ENCODE measurements at places on chromosomes 7 and 10.

DNA sequence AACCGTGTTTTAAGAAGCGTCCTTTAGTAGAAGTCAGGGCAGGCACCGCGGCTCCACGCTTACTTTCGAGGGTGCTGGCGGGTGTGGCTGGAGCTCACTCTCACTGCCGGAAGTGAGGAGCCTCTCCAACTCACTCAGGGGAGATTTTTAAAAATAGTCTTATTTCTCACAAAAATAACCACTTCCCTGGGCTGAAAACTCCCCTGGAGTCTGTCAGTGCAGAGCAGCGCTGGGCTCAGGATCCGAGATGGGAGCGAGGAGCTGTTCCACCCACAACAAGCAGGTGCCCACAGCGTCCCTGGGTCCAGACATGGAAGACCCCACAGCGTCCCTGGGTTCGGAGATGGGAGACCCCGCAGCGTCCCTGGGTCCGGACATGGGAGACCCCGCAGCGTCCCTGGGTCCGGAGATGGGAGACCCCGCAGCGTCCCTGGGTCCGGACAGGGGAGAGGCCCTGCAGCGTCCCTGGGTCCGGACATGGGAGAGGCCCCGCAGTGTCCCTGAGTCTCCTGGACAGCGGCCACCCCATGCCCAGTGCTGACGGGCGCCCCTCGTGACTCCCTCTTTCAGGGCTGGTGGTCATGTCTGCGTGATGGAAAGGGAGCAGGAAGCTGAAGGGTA lies 51.2 kb downstream of the VIPR2 start:
- DNase-seq, result no peak

DNA sequence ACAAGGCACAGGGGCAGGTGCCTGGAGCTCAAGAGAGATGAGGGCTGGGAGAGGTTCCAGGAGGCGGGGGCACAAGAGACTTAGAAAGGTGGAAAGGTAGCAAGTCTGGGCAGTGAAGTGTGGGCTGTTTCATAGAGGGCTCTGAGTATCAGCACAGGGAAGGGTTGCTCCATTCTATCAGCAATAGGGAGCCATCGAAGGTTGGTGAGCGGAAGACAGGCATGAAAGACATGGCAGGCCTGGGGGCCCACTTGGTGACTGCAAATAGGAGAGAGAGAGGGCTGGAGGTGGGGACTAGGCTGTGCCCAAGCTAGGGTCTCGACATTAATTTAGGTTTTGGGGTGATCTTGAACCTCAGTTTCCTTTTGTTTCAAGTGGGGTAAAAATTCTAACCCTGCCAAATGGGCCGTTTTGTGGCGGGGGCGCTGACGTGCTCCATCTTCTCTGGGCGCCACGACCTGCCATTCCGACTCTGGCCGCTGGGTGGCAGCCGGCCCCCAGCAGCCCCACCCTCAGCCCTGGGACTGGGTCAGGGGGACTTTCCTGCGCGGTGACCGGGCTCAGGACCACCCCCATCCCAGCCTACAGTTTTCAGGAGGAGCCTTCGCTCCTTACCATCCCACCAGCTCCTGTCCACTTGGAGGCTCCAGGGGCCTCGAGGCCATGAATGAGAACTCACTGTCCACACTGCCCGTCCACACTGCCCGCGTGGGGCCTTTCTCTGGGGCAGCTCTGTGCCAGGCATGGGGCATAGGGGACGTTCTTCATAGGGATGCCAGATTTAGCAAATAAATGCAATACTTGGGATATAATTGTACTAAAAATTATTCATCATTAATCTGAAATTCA lies 37.2 kb upstream of the PCBD1 start:
- DNase-seq, result peak; percentile 11

- DNase-seq, result no peak
Measured at GRCh38 chr10:34650156-34650555, 164.9 kb downstream of the PARD3 start.

- no peak for DNase-seq
Measured at GRCh38 chr10:101602761-101603398, 14.8 kb downstream of the DPCD start.

DNA sequence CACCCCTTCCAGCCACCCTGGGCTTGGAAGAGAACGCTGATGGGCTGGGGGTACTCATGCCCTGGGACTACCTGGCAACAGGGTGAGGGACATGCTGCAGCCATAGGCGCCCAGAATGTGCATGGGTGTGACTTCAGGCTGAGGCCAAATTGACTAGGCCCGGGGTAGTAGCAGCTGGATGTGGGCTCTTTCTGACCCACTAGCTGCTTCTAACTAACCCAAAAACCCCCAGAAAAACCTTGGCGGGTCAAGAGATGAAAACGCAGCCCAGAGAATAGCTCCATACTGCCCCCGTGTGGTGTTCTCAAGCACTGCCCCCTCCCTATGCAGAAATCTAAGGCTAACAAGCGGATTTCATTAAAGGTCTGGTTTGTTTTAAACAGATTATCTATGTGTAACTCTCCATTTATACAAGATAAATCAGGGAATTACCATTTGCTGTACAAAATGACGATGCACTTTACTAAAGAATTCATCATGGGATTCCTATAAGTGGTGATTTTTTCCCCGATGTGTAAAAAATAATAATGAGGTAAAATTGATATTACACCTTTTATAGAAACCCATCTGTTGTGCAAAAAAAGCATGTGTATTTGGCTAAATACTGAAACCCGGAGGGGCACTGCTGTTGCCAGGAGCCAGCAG lies 4.2 kb downstream of the SMARCD3 start:
- DNase-seq, result peak; percentile 21

GRCh38 chr10:84158550-84158949 lies 15.1 kb upstream of the GPR15LG start:
- no peak for DNase-seq

DNA sequence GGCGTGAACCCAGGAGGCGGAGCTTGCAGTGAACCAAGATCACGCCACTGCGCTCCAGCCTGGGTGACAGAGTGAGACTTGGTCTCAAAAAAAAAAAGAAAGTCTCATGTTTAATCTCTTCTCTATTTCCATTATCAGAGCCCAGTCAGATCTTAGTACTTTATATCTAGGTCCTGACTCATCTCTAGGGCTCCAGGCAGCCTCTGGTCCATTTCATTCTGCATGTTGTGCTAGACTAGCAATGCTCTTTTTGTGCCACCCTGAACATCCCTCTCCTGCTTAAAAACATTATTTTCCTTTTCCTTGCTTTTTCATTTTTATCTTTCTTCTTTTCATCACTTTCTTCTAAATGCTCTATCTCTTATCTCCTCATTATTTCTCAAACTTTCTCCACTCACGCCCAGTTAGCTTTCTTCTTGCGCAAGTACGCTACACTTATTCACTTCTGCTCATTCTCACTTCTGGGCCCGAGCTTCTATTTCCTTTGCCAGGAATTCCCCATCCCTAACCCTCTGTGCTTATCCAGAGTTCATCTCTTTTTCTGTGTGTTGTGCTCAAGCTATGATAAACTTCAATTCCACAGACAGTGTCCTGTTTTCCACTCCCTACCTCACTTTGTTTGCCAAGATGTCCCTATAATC lies 63.9 kb downstream of the BTAF1 start:
- DNase-seq, result no peak

- DNase-seq, result no peak
Measured at GRCh38 chr7:77862691-77863090, 64.1 kb downstream of the PHTF2 start.

- peak; percentile 50 for DNase-seq
Measured at GRCh38 chr7:873367-874002, 2.9 kb upstream of the GET4 start.

DNA sequence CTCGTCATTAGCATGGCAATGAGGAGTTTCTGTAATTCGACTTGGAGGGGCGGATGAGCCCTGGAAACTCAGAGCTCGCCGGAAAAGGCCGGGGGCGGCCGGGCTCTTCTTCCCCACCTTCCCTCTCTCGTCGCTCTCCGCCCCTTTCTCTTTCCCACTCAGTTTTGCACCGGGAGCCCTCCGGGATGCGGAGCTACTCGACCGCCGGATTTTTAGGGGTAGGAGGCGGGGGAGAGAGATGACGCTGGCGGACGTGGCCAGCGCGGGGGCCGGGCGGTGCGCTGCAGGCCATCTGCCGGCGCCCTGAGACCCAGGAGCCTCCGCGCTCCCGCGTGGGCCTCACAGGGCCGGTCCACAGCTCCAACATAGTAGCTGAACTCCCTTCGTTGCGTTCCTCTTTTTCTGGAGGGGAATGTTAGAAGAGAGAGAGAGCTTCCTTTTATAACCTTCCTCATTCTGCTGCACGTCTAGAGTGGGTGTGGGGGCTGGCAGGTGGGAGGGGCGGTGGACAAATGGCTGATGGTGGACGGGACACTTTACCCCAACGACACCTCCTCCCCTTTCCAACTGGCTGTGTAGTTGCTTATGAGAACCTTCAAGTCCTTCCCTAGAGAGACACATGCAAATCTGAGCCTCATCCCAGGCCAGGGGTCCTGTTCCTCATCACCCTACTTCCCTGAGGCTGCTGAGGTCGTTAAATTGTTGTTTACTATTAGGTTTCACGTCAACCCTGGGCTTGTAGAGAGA lies 1.1 kb upstream of the HOXA1 start:
- no peak for DNase-seq

DNA sequence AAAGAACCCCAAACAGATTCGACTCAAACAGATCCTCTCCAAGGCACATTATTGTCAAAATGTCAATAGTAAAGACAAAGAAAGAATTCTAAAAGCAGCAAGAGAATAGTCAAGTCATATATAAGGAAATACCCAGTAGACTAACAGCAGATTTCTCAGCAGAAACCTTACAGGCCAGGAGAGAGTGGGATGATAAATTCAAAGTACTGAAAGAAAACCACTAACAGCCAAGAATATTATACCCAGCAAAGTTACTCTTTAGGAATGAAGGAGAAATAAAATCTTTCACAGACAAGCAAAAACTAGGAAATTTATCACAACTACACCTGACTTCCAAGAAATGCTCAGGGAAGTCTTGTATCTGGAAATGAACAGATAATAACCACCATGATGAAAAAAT lies 38.2 kb downstream of the ANXA8 start:
- DNase-seq, result no peak

DNA sequence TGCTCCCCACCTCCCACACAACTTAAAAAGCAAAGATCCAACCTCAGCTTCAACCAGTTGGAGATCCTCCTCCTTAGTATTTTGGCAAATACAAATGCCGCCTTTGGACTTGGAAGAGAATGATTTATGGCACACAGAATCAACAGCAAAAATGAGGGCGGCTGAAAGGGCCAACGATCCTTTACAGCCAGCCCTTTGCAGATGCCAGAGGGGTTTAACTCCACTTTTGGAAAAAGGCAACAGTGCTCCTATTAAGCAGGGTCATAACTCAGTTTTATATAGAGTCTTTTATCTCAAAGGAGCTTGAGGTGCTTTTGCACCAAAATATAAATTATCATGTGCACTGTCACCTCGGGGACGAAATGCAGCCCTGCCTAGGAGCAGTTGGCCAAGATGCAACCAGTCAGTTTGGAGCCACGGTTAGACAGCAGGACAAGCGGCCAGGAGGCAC lies 56.7 kb upstream of the JCAD start:
- DNase-seq, result no peak

GRCh38 chr7:102047-102711 lies 90.2 kb upstream of the FAM20C start:
- no peak for DNase-seq

DNA sequence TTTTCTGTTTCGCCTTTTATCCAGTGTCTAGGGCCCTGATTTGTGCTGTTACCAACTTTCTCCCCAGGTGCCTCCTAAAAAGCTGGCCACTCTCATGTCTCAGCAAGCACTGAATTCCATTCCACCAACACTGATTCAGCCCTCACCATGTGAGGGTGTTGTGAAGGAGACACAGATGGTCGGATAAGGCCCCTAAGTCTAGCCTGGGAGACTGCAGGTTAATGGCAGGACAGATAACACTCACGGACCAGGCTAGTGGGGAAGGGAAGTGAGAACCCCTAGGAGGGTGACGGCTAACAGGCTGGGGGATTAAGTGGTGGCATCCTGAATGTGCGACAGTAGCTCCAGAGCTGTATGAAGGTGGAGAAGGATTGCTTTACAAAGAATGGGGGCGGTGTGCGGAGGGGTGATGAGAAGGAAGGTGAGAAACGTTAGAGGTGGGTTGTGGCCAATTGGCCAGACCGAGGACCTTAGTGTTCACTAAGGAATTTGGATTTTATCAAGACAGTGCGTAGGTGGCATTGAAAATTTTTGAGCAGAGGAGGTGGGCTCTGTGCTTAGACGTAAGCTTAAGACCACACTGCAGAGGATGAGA lies 3.8 kb upstream of the DUSP5 start:
- DNase-seq, result no peak

DNA sequence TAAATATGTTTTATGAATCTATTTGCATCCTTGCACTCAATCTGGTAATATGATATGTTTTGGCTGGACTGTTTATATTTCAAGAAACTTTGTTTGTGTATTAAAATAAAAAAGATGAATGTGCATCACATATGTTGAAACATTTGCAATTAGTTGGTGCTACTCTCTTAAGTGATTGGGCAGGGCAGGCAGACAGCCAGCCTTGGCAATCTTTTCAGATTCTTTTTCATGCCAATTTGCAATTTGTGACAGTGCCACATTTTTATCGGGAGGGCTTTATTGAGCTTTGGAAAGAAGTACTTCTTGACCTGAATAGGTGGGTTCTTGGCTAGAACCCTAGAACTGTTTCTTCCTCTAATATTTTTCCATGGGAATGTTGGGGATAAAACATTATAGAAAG lies 152.2 kb downstream of the NXPH1 start:
- DNase-seq, result no peak

GRCh38 chr10:92203919-92204623 lies 86.8 kb downstream of the CPEB3 start:
- DNase-seq, result no peak

- DNase-seq, result peak; percentile 57
Measured at GRCh38 chr10:21525367-21526187, at the start of gene SKIDA1. Gene SKIDA1 (minus strand): TSS chr10:21525682. CDS start chr10:21517822, 7,860 bp downstream.

DNA sequence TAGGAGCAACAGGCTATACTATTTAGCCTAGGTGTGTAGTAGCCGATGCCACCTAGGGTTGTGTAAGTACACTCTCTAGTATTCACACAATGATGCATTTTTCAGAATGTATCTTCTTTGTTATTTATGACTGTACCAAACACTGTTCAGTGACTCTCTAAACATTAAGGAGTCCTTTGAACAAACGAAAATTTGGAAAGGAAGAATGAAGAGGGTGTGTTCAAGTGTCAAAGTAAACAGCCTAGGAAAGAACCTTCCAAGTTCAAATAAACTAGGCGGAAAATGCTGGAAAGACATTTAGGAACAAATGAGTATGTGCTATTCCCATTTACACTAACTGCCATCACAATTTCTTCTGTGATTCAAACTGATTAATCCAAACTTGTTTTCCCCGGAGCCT lies 142.4 kb downstream of the CHCHD3 start:
- no peak for DNase-seq

DNA sequence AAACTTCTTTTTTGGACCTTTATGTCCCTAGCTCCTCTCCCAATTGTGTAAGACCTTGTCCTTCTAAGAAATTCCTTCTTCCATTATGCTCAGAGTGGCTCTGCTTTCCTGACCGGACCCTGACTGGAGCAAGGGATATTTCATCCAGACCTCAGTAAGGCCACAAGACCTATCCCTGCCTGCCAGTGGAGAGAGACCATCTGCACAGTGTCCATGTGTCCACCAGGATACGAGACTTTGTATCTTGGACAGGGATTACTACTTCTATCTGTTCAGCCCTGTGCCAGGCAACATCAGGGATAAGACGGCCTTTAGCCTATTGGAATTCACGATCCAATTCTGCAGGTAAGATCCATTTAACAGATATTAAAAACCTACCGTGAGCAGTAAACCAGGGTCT lies 7.2 kb upstream of the ATOH7 start:
- DNase-seq, result no peak

All from stimulated activated CD4-positive, alpha-beta T cell treated with anti-CD3 and anti-CD28 coated beads, TNF-alpha, amount 100 ng/mL, for 1 hour (primary cell).